ENCODE measurements at places on chromosomes 7 and 10.

GRCh38 chr7:129835569-129835968, 117.2 kb downstream of the UBE2H start:
- DNase-seq, result no peak

DNA sequence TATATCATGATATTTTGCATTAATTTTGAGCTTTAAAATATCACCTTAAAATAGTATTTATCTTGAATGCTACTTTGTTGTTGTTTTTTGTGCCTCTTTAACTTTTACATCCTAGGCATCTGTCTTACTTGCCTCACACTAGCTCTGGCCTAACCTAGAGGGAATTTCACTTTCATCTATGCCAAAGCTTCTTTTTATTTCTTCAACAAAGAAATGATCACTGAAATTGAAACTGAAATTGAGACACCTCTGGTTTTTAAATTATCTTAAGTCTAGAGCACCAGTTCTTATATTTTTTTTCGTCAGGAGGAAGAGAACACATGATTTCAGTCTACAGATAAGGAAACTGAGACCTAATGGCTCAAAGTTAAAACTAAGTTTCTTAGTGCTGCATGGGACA, 3.5 kb upstream of the SCIN start:
- no peak for DNase-seq

GRCh38 chr10:31707093-31708039, 221.3 kb downstream of the ARHGAP12 start:
- DNase-seq, result peak; percentile 33

GRCh38 chr7:155339474-155339873, 41.8 kb downstream of the INSIG1 start:
- DNase-seq, result no peak

DNA sequence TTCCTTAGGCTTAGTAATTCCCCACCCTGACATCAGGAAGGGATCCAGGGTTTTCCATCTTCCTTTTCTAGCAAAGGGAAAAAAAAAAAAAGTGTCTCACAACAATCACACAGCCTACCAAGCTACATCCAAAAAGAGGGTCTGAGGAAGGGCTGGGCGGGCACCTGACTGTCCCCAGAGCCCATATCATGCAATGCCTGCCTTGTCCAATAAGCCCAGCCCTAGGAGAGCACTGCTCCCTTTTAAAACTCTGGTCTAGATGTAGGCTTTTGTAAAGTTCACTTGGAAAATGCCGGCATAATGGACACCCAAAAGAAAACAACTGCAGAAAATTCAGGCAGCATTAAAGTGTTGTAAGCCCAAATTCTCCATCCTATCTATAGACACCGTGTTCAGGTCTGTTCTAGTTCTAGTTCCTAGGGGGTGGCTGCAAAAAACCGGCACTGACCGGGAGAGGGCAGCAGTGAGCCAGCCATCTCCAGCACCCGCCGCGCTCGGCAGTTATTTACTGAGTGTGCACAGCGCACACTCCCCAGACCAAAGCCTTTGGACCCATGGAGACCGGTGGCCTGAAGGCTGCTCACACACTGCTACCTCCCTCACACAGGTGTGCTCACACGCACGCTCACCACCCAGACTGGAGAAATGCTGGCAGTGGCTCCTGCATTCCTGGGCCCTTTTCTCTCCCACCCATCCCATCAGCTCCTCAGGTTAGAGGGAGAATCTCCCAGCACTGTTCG, 48.7 kb downstream of the PODXL start:
- peak; percentile 74 for DNase-seq

DNA sequence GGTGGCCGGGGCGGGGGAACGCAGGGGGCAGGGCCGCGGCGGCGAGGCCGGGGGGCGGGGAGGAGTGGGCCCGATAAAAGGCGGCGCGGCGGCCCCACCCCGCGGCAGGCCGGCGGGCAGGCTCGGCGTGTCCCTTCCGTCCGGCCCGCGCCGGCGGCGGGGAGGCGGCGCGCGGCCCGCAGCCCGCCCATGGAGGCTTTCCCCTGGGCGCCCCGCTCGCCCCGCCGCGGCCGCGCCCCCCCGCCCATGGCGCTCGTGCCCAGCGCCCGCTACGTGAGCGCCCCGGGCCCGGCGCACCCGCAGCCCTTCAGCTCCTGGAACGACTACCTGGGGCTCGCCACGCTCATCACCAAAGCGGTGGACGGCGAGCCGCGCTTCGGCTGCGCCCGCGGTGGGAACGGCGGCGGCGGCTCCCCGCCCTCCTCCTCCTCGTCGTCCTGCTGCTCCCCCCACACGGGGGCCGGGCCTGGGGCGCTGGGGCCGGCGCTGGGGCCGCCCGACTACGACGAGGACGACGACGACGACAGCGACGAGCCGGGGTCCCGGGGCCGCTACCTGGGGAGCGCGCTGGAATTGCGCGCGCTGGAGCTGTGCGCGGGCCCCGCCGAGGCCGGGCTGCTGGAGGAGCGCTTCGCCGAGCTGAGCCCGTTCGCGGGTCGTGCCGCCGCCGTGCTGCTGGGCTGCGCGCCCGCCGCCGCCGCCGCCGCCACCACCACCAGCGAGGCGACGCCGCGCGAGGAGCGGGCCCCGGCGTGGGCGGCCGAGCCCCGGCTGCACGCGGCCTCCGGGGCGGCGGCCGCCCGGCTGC, at the start of gene NANOS1:
TSS of gene NANOS1 (plus strand) at position 102 of the 808 bp plus-strand sequence. CDS start at position 190, 88 bp downstream.
- DNase-seq, result no peak

GRCh38 chr7:152571068-152571467, 104.9 kb downstream of the XRCC2 start:
- no peak for DNase-seq

DNA sequence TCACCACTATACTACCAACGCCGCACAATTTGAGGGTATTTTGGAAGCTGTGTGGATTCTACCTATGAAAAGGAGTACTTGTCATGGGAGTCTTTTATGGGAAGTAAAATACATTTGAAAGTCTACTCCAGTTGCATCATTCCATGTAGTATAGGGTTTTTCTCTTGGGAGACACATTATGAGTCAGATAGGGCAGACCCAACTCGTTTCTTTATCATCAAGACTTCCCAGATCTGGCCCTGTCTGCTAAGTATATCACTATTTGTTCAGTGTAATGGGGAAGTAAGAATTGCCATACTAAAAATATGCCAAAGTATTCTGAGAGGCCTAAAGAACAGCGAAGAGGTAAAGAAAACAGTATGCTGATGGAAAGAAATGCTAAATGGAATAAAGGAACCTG, 144.2 kb downstream of the SPAG6 start:
- DNase-seq, result no peak

GRCh38 chr10:43304687-43305333, 37.9 kb upstream of the RASGEF1A start:
- DNase-seq, result peak; percentile 14

GRCh38 chr10:116049158-116049973, 223.6 kb downstream of the GFRA1 start:
- no peak for DNase-seq

GRCh38 chr7:14766747-14767146, 135.8 kb downstream of the DGKB start:
- DNase-seq, result no peak

GRCh38 chr7:128988372-128988771, 50.6 kb downstream of the IRF5 start:
- no peak for DNase-seq

- no peak for DNase-seq
Observed at GRCh38 chr7:80632139-80632538, 6.3 kb upstream of the CD36 start.

DNA sequence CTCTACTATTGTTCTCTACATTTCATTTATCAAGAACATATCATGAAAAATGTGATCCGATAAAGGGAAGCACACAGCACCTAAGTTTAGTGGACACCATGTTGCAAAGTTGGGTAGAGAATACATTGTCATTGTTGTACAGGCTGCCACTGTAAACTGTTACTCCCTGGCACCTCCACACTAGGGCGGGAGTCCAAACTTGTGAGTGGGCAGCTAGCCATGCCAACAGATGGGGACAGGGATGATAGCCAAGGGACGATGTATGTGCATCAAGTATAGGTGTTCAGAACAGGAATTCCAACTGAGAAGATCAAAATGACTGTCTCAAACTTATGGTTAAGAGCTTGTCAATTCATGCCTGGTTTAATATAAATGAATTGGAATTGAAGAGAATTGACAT, 31.1 kb upstream of the COMMD3 start:
- no peak for DNase-seq
